Posterior cingulate gyrus (tissue), 11 donors: ENCODE measurements at places on chromosomes 12 and 14.

DNA sequence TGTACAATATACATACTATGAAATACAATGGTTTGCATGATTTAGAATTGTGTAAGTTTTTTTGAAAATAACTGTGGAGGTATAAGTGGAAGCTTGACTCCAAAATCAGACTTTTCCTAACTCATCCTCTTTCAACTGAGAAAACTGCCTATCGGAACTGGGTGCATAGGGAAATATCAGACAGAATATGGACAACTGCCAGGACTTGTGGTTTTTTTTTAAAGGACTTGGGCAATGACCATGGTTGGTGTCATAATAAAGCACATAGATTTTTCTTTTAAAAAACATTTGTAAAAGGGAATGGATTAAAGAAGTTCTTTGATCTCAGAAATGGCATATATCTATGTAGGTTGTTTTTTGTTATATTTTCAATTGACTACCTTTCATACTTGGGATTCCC is 53.3 kb upstream of the LRRK2 start:
- DNase-seq: no peak

- DNase-seq: no peak
Observed at GRCh38 chr14:24418492-24418873, 11.0 kb downstream of the CBLN3 start.

GRCh38 chr12:129902371-129903091 is 1.3 kb downstream of the TMEM132D start:
- peak; percentile 74 for DNase-seq

GRCh38 chr12:87982208-87982607 is 47.0 kb downstream of the C12orf50 start:
- DNase-seq: no peak

- DNase-seq: no peak
Observed at GRCh38 chr12:3438401-3438800, 52.6 kb upstream of the PRMT8 start.

DNA sequence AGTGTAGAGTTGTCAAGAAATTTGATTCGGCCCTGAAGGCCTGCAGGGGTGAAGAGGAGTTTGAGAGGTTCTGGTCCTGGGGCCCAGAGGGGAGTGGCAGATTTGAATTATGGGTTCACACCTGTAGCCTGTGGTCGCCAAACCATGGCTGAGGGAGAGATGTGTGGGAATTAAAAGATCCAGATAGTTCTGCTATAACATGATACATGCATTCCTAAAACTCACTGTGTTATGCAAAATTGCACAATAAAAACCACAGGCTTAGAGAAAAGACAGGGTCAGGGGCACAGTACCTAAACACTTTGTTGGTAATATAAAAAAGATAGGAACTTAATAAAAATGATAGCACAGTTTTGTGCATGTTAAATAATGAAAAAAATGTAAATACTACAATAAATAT is 106.2 kb downstream of the TMEM30B start:
- DNase-seq: no peak

GRCh38 chr12:14416658-14417057 is 51.2 kb downstream of the ATF7IP start:
- peak; percentile 43 for DNase-seq

- DNase-seq: peak; percentile 69
Observed at GRCh38 chr14:33844118-33844517, 106.8 kb downstream of the EGLN3 start.

- DNase-seq: no peak
Observed at GRCh38 chr12:82415402-82415801, 57.1 kb downstream of the METTL25 start.

DNA sequence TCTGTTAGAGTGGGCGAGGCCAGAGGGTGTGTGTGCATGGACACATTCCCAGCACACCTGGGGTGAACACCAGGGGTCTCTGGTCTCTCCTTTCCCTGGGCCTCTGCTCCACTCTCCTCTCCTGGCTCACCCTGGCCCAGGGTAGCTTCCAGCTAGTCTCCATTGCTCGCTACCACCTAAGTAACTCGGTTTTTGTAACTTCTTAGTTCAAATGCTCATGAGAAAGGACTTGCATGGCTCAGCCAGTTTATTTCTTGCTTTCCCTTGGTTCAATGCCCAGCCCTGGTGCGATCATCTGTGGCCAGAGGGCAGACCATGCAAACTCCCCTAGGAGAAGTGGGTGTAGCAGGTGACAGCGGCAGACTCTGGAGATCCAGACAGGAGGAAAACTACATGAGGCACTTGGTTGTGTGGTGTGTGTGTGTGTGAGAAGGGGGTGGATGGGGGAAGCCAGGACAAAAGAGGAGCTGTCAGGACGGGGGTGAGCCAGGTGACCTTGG is 8.9 kb upstream of the ACVR1B start:
- no peak for DNase-seq

DNA sequence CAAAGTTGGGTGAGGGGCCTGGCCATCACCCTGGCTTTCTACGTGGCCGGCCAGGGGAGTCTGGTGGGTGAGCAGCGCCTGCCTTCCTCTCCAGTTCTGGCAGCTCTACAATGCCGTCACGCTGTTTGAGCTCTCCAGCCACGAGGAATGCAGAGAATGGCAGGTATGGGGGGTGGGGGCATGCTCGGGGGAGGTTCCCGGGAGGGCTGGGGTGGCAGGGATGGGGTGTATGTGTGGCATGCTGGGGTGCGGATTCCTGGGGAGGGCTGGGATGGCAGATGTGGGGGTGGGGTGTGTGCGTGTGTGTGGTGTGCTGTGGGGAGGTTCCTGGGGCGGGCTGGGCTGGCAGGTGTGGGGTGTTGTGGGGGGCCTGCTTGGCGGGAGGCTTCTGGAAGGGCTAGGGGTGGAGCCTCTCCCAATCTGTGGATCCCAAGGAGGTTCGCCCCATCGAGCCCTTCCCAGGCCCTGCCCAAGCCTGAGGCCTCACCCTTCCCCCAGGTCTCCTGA is 18.5 kb downstream of the RHOF start:
- no peak for DNase-seq
